ENCODE measurements at places on chromosomes 1 and 21. TPM values are rescaled to one million over a fixed set of nuclear protein-coding genes. Genes with fewer than 3 reads are reported as not detected.

CLDN17 gene
- total RNA-seq: not detected

OPRD1 gene
- not detected for total RNA-seq

CDC42 gene
- total RNA-seq: 119 TPM

TNFSF18 gene
- total RNA-seq: not detected

CHIA gene
- not detected for total RNA-seq

S100A1 gene
- total RNA-seq: 0.46 TPM

BSND gene
- 0.09 TPM for total RNA-seq

SPRR2G gene
- not detected for total RNA-seq

GSTM2 gene
- total RNA-seq: 10.2 TPM

WNT3A gene
- 0.53 TPM for total RNA-seq

KRTAP19-1 gene
- total RNA-seq: not detected

VTCN1 gene
- total RNA-seq: 3.6 TPM

SPRR2A gene
- not detected for total RNA-seq

AJAP1 gene
- total RNA-seq: not detected

Measured in PC-9 (cell line).